ENCODE measurements at places on chromosomes 1 and 21.

DNA sequence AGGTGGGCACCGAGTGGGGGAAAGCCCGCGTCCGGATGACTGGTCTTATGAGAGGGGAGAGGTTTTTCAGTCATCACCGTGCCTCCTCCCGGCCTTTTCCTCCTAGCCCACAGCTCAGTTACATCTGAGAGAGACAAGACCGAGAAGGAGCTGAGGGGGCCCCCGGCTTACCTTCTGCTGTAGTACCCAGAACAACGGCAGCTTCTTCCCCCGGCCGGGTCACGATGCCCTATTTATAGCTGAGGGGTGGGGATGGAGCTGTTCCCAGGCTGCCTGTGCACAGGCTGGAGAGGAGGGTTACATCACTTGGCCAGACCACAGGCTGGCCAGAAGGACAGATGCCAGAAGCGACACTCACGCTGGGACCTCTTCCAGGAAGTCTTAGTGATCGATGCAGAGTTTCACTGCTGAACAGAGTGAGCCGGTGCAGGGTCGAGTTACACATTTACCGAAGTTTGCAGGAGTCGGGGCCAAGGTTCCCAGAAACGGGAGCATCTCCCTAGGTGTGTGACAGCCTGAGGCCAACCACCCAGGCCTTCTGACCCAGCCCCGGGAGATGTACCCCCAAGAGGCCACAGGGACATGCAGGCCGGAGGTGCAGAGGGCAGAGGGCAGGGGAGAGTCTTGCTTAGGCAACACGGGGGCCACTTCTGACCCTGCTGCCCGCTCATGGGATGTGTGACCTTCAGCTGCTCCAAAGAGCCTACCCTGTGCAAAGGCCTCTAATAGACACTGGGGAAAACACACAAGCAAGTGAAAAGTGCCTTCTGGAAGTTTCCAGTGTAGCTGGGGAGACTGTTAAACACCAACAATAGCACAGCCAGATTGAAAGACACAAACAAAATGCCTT is at the start of gene AGT:
Gene AGT, minus strand, starts transcription at position 208 of the 850 bp plus-strand sequence. CDS start 3,299 bp downstream, outside the sequence.
- no peak for DNase-seq

- DNase-seq, result no peak
Measured at GRCh38 chr21:26275801-26276200, 105.2 kb upstream of the APP start.

DNA sequence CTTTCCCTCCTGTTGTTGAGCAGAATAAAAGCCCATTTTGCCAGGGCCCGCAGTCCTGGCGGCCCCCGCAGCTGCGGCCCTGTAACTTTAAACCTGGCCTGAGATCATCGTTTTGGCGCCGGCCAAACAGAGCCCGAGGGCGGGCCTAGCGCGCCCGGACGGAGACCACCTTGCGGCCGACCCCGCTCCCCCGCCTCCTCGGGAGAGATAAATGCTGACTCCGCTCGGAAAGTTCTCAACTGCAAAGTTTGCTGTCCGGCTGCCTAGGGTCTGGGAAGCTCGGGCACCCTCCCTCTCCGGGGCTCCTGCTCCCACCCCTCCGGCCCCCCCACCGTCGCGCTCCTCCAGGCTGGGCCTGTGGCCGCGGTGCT is at the start of gene PDPN:
Gene PDPN, plus strand, starts transcription at position 238 of the 371 bp plus-strand sequence. CDS start 202 bp downstream, outside the sequence.
- DNase-seq, result no peak

GRCh38 chr1:46539972-46540371 is 11.5 kb downstream of the KNCN start:
- no peak for DNase-seq

DNA sequence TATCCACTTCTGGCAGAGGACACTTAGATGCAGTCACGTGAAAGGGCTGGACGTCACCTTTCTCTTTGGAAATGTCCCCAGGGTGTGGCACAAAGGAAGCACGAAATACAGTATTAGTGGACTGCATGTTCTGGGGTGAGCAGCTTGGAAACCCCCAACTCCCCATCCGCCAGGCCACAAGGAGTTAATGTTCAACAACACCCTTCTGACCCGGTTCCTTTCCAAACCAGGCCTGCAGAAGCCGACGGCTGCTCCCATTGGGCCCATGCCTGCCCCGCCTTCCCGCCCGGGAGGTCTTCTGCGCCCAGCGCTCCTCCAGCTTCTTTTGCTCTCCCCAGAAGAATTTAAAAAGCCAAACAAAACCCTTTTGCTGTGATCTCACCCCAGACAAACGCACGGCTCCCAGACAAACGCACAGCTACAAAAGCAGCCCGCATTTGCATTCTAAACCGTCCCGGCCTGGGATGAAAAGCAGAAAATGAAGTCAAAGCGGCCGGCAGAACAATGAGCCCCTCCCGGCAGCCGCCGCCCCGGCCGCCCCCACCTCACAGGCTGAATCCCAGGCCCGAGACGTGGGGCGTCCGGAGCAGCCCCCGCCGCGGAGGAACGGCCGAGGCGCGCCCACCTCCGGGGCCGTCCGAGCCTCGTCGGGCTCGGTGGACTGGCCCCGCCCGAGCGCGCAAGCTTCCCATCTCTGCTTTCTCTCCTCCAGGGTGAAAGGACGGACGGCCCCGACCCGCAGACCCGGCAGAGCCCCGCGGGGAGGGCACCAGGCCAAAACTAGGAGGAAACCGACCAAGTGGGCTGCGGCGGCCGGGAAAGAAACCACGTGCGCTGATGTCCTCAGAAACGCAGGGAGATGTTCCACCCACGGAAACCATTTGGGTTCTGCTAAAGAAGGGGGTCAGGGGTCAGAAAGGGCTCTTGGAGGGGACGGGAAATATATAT is 101.9 kb downstream of the PLPP3 start:
- no peak for DNase-seq

- DNase-seq, result no peak
Measured at GRCh38 chr1:12851779-12852178, 3.3 kb upstream of the HNRNPCL1 start.

DNA sequence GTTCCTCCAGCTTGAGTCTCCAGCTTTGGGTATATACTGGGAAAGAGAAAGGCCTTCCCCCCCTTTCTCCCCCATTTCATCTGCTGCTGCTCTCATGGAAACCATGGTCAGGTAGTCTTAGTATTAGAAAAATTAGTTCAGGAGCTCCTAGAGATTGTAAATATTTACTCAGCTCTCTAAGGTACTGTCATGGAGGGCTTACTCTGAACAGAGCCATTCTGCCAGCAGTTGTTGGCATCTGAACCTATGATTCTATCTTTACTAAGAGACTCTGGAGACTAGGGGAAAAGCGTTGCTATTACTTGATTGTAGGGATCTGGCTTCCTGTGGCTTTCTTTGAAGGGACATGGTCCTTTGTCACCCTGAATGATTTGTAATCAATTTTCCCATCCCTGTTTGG is 6.1 kb downstream of the INTS3 start:
- no peak for DNase-seq

DNA sequence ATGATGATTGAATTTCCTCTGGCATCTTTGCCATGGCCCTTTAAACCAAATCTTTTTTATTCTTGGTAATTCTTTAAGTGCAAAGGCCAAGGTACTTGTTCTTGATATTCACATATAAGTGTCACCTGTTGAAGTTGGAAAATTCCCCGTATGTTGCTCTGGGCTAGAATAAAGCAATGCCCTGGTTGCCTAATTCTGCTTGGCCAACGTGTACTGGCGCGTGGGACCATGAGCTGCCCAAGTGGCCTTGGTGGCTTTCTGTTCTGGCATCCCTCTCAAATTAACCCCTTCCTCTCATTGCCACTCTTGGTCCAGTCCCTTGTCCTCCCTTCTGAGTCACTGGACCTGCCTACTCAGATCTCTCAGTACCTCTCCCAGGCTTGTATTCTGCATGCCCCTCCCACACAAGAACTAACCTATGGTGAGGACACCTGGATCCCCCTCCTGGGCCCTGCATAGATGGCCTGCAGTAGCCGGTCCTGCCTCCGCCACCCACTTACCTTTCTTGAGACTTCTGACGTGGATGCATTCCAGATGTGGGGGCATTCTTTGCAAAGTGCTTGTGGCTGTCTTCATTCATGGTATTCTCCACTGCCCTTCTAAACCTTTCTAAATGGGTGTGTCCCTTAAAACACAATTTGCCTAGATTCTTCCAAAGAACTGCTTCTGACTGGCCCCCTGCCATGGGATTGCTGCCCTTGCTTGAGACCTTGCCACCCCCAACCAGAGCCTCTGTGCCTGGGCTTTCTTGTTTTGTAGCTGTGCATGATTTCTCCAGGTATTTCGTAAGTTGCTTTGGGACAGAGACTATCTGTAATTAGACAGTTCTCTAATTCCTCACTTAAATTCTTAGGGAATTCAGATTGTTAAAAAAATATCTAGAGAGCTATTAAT is 152.4 kb downstream of the GALNT2 start:
- DNase-seq, result no peak

DNA sequence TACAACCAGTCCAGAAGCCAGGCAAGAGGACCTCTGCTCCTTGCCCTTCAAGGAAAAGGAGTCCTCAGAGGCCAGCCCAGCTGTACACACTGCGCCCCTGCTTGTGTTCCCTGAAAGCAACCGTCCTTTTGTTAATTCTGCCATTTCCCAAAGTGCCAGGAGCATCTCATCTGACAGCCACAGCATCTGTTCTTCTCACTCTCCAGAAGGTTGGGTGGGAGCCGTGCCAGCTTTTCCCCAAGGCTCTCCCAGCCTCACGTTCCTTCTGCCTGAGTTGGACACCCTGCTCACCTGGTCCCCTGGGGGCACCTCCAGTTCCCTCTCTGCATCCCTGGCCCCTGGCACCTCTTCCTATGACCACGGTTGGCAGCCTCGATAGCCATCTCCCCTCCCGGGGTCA is 10.5 kb upstream of the CNTN2 start:
- no peak for DNase-seq

Data from NCI-H1048 (cell line).